ENCODE measurements at places on chromosomes 6 and 20.

- DNase-seq: no peak
Measured at GRCh38 chr6:107616775-107617174, 126.9 kb downstream of the SOBP start.

DNA sequence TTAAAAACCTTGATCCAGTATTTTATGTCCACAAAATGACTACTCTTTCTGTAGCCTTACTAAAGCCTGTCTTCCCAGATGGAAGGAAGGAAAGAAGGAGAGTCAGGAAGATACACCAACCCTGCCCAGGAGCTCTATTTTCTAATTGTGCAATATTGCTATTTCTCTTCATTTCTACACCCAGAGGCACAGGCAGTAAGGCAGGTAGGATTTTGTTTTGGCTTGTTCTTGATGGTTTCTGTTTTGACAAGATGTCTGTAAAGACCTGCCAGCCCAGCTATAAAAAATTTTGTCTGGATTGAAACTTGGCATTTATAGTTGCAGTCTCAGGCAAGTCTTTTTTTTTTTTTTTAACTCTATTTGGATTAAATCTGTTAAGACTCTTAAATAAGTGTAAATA is 587.5 kb upstream of the ARID1B start:
- DNase-seq: no peak

GRCh38 chr20:17859616-17860232 is 108.9 kb downstream of the SNX5 start:
- DNase-seq: no peak

DNA sequence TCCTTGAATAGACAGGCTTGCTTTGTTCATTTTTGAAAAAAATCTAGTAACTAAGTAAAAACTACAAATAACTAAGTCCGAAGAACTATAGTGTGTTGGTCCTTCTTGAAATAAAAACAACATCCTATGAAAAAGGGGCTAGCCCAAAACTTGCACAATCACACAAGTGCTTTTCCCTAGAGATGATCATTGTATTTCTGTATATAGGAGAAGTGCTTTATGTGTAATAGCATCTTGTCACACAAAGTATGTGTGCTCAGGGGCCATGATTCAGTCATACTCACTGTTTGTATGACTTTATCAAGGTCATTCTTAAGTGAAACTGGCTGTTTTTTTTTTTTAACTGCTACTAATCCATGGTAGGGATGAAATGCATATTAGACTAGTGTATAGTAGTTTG is 179.8 kb downstream of the DTNBP1 start:
- no peak for DNase-seq

DNA sequence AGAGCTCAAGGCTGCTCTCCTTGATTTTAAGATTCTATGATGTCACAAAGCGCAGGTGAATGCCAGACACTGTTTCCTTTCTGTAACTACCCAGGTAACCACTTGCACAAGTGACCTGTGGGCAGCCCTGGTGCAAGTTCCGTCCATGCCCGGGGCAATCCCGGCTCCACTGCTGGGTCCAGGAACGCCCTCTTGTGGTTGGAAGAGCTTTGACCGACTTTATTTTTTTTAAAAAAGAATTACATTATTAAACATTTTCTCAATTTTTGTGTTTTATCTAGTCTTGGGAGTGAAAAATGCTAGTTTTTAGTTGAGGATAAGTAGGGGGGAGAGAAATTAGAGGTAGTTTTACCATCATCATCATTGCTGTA is 695.2 kb downstream of the QKI start:
- no peak for DNase-seq

DNA sequence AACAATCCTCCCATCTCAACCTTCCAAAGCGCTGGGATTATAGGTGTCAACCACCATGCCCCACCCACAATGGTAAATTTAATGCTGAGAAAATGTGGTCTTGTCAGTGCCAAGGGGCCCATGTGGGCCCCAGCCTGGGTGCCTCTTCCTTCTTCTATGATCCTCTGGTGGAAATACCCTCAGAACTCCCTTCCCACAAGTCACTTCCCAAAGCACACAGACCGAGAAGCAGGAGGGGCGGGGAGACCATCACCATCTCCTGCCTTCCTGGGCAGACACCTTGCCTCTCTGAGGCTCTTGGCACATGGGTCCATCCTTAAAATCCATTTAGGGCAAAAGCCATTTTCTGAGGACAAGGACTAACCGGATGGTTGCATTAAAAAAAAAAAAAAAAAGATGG is 59.0 kb downstream of the NOL4L start:
- no peak for DNase-seq

- no peak for DNase-seq
Measured at GRCh38 chr6:70099732-70100131, 203.2 kb downstream of the COL9A1 start.

DNA sequence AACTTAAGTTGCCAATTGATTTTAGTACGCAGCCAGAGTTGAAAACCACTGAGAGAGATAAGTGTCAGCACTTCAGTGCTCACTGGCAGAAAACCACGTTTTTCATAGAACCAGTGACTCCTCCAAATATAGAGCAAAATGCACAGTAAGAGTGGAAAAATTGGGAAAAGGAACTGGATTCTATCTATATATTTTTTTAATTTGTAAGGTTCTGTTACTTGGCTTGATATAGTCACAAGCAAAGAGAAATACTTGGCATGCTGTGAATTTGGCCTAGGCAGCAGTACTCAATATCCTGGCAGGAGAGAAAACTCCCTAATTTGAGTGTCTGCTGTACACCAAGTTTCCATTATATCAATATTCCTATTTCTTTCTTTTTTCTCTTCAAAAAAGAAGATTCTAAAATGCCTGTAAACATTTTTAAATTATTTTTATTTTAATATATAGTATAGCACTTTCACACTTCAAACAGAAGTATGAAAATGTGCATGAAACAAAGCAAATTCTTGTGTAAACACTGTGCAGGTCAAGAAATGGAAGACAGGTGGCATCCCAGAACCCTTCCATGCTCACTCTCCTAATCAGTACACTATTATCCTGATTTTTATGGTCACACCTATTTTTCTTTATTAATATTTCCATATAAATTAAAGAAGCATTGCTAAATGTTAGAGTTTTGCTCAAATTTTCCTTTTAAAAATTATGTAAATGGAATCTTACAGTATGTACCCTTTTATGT is 561.8 kb upstream of the RNF217 start:
- DNase-seq: no peak

GRCh38 chr20:44856856-44857448 is 28.6 kb upstream of the YWHAB start:
- no peak for DNase-seq

- no peak for DNase-seq
Measured at GRCh38 chr20:23269954-23270353, 80.6 kb upstream of the NXT1 start.

- DNase-seq: no peak
Measured at GRCh38 chr6:147486683-147487082, 21.8 kb upstream of the SAMD5 start.

DNA sequence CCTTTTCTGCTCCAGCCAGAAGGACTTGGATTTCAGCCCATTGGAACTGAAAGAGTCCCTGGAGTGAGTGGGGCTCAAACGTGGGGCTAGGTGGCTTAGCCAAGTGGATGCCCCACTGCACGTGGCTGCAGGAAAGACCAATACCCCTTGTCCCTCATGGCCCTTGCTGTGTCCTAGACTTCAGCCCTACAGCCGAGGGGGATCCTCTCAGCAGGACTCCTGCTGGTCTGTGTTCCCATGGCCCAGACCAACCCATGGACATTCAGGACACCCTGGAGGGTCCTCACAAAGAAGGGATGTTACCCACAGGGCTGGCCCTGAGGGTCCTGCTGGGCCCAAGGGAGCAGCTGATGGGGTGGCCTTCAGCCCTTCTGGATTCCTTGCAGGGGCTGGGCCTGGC is 30.0 kb upstream of the PHACTR3 start:
- no peak for DNase-seq

GRCh38 chr6:18148304-18149025 is 6.4 kb downstream of the TPMT start:
- DNase-seq: no peak

DNA sequence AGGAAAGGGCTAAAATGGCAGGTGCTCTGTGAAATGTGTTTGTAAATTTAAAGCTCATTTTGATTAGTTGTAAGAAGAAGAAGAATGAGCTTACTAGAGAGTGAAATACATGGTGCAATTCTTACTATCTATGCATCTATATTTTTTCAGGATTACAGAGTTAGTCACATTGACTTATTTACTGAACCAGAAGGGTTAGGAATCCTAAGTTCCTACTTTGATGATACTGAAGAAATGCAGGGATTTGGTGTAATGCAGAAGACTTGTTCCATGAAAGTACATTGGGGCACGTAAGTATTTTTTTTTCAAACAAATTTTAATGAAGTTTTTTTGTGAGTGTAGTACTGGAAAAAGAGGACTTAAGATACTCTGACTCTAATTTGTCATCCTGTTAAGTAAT is 99.3 kb downstream of the RTN4IP1 start:
- no peak for DNase-seq

GRCh38 chr6:87653074-87653962 is 48.7 kb downstream of the AKIRIN2 start:
- DNase-seq: no peak

DNA sequence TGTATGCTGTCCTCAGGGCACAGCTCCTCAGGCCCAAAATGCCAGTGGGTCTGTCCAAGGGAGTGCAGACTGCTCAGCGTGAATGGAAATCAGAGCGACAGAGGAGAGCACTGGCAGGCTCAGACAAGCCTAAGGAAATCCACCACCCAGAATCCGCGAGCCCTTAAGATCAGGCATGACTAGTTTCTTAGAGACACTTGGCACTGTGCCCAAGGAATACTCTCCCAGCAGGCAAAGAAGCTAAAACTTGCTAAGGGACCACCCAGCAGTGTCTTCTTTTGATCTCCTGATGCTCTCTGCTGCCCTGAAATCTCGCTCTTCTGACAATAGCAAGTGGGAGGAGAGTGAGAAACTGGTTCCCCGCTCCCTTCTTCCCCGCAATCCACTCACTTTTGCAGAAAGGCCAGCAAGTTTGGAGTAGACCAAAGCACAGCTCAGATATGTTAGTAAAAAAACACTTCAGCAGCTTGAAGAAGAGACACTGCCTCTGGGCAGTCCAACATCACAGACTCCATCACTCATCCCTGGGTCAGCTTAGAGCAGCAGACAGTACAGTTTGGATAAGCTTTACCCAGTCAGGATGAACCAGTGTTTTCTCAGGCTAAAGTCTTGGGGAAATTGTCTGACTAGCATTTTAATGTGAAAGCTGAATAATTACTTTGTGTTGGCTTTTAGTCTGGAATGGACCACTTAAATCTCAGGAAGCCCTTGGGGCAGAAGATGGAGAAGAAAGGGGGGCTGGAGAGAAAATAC is 32.4 kb downstream of the TRAF3IP2 start:
- no peak for DNase-seq

DNA sequence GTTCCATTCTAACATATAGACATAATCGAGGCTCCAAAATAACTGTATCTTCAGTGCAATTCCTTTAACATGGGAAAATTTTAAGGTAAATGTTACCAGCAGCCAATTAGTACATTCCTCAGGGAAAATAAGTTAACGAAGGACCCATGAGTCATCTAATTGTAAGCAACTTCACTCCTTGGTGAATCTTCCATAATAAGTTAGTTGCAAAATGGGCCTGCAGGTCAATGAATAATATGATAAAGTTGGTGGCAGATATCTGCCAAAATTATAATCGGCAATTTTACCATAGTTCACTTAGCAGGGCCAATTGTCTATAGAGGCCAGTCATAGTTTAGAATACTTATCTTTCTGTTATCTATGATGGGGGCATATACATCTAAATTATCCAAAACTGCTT is 42.3 kb downstream of the QRSL1 start:
- no peak for DNase-seq

- no peak for DNase-seq
Measured at GRCh38 chr6:106568530-106568929, 60.8 kb downstream of the RTN4IP1 start.

- DNase-seq: no peak
Measured at GRCh38 chr6:14372734-14373489, 255.3 kb downstream of the CD83 start.

GRCh38 chr20:1333462-1334369 is 4.8 kb upstream of the SDCBP2 start:
- no peak for DNase-seq

DNA sequence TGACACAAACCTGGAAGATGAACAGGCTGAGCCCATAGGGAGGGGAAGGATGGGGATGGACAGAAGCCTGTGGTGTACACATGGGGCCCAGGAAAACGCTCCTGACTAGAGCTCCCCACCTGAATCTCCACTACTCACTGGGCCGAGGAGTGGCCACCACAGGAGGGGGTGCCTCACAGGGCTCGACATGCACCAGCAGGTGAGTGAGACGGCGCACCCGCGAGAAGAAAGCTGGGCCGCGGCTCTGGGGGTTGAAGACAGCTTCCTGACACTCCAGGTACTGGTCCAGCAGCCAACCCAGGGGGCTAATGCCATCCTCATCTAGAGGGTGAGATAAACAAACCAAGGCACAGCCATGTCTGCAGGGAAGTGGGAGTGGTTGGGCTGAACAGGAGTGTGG is 10.3 kb downstream of the CUL7 start:
- DNase-seq: no peak

DNA sequence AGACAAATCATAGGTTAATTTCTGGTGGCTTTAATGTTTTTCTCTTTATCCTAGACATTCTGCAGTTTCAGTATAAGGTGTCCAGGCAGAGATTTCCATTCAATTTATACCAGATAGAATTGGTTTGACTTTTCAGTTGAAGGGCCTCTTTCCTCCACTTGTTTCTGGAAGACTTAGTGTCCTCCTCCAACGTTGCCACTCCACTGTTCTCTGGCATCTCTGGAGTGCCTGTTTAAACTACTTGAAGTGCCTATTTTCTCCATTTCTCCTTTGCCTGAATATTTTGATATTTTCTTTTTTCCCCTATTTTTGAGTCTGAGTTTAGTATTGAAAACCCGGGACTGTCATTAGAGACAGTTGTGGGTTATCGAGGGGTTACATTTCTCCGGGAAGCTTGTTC is 27.7 kb downstream of the EDN3 start:
- DNase-seq: no peak

DNA sequence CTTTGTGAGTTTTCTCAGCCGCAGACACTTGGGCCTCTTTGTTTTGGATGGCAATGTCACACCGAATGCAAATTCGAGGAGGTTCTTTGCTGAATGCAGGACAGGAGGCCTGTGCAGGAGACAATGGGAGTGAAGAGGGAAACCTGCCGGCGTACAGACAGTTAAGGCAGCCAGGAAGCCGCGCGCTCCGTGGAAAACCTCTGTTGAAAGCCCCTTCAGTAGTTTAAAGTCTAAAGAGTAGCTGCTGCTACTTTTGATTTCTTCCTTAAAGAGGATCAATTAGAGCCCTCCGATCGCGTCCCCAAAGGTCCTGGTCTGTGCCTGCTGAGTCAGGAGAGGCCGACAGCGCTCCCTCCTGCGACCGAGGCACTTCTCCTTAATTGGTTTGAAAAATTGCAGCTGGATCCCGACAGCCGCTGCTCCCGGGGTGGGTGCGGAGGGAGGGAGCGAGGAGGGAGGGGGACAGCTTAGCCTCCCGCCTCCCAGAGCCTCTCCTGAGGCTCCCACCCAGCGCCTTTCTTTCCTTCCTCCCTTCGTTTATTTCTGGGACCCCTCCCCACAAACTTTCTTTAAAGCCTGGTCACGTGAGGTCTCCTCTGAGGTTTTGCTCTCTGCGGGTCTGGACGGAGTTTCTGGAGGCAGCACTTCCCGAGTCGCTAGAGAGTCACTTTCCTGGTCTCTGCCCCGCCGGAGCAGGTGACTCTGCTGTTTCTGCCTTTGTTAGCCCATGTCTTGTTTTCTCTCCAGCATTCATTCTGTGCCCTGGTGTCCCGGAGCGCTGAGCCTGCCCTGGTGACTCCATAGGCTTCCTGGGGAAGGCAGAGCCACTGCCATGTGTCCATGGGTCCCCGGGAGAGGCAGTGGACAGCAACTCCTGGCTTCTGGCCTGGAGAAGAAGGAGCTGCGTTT is 22.3 kb upstream of the RPP40 start:
- no peak for DNase-seq
